ENCODE measurements at places on chromosomes 6 and 20.

DNA sequence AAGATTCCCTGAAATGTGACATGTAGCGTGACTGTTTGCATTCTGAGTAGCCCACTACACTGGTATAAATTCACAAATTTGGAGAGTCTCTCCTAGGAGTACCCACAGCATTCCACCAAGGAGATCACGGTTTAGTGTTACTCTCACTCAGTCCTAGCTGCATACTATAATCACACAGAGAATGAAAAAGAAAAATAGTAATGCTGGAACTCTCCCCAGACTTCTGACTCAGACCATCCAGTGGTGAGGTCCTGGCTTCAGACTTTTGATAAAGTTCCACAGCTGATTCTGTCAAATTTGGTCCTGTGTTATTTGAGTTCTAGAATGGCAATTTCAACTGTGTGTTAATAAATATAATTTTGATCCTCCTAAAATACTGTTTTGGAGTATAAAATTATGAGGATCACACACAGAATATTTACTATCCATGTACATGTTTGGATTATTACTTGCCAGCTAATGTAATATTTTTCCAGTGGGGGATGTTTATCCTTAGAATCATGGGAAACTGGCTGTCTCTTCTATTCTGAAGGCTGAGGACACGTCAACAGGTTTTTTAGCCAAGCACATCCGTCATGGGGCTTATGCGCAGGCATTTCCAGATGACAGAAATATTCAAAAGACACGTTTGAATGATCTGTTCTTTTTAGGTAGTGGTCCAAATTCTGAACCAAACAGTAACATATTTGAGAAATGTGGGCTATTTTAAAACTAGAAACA, 5.1 kb upstream of the KIAA0408 start:
- ATAC-seq, result peak; percentile 66

GRCh38 chr20:15113144-15113773, 775.8 kb upstream of the FLRT3 start:
- no peak for ATAC-seq

GRCh38 chr6:56891754-56892153, 63.2 kb upstream of the BEND6 start:
- no peak for ATAC-seq

- no peak for ATAC-seq
Observed at GRCh38 chr20:58148891-58149290, 79.6 kb downstream of the ANKRD60 start.

DNA sequence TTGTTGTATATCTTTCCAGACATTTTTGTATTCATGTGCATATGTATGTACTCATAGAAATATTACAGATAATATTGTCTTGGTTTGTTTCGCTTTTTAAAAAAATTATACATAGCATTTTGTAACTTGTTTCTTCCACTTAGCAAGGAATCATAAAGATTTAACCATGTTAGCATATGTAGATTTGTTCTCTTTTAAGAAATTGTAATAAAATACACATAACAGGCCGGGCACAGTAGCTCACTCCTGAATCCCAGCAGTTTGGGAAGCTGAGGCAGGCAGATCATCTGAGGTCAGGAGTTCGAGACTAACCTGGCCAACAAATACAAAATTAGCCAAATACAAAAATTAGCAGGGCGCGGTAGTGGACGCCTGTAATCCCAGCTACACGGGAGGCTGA, 44.4 kb upstream of the CSE1L start:
- ATAC-seq, result no peak
